Heart left ventricle (tissue), 16 donors: ENCODE measurements at places on chromosomes 16 and 17. TPM values are rescaled to one million over a fixed set of nuclear protein-coding genes. Genes with fewer than 3 reads are reported as not detected.

DNA sequence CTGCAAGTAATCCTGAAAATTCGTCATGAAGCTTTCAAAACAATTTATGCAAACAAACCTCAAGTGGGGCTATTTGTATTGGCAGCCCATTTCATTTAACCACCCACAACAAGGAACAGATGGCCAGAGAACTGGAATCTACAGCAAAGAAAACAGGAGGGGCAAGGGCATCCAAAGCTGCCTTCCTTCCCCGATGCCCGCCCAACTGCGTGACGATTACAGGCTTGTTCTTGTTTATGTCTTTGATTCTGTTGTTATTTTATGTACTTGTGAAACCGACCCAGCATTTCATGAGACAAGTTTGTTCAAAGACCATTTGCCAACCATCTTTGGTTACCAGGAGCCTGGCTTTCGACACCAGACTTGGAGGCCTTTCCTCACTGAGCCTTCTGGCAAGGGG lies 59.1 kb upstream of the IRX6 start:
- DNase-seq, result no peak

GOSR2 gene
- total RNA-seq, result 36.4 TPM

FKBP10 gene
- 12.5 TPM for total RNA-seq

SLC38A8 gene
- total RNA-seq, result 5.8 TPM

GRCh38 chr17:57669671-57670529 lies 75.2 kb downstream of the CCDC182 start:
- DNase-seq, result no peak

- no peak for DNase-seq
Measured at GRCh38 chr16:70402916-70403659, 35.8 kb downstream of the ST3GAL2 start.

DNA sequence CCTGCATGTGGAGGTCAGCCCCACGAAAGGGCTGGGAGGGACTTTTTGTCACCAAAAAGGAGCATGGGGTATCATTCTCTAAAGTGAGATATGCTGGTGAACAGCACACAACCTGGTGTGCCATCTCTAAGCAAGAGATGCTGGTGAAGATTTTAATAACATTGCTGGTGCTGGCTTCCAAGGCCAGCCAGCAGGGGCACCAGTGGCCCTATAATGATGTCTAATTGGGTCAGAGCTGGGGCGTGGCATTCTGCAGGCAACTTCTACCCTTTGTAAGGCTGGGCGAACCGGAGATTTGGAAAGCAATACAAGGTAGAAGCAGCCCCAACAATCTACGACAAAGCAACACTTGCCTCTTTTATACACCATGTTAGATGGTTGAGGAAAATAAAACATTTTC lies 16.8 kb downstream of the SDR42E1 start:
- DNase-seq, result no peak

DNA sequence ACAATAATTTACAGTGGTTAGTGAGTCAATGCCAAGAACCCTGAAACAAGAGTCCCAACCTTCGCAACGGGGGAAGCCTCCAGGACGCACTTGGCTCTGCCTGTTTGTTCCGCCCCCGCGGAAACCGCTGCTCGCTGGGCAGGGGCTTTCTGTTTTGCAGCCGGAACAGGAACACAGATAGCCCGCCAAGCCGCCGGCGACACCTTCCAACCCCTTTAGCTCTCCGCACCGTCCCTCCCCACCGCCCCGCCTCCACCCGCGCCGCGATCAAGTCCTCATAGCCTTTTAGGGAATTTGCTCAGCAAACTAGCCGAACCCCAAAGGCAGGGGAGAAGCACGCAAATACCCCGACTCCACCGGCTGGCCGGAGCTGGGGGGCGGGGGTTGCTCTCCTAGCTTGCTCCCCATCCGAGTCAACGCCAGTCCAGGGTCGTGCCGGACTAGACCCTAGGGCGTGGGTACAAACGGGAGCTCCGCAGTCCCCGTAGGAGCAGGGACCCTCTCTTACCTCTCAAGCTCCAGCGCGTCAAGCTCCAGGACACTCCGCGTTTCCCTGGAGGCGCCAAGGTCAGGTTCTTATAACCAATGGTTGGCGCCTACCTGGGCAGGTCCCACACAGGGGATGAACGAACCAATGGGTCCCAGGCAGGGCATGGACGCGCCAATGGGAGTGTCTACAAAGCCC lies at the start of gene SLFN13:
Gene SLFN13, minus strand, starts transcription at position 553 of the 685 bp plus-strand sequence. CDS start 3,086 bp downstream, outside the sequence.
- DNase-seq, result peak; percentile 90

DNA sequence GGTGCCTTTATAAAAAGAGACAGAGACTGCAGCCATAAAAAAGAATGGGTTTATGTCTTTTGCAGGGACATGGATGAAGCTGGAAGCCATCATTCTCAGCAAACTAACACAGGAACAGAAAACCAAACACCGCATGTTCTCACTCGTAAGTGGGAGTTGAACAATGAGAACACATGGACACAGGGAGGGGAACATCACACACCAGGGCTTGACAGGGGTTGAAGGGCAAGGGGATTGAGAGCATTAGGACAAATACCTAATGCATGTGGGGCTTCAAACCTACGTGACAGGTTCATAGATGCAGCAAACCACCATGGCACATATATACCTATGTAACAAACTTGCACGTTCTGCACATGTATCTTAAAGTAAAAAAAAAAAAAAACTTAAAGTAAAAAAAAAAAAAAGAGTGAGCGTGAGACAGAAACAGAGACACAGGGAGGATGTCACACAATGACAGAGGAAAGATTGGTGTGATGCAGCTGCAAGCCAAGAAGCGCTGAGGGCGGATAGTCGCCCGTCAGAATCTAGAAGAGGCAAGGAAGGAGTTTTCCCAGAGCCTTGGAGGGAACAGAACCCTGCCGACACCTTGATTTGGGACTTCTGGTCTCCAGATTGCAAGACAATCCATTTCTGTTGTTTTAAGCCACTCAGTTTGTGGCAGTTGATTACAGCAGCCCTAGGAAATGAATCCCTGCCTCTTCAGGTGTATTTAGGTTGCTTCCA lies 27.4 kb upstream of the TNS4 start:
- DNase-seq, result no peak

GRCh38 chr17:79573196-79573896 lies 37.5 kb downstream of the RBFOX3 start:
- no peak for DNase-seq

KSR1 gene
- 11.6 TPM for total RNA-seq
